Stimulated activated CD4-positive, alpha-beta T cell treated with anti-CD3 and anti-CD28 coated beads, TNF-alpha, amount 100 ng/mL, for 1 hour (primary cell): ENCODE measurements at places on chromosomes 7 and 10.

- DNase-seq: no peak
These were observed 95.9 kb upstream of the HDAC9 start for GRCh38 chr7:18399436-18400235.

- DNase-seq: no peak
These were observed 930 bp downstream of the KNDC1 start for GRCh38 chr10:133160826-133161471.

DNA sequence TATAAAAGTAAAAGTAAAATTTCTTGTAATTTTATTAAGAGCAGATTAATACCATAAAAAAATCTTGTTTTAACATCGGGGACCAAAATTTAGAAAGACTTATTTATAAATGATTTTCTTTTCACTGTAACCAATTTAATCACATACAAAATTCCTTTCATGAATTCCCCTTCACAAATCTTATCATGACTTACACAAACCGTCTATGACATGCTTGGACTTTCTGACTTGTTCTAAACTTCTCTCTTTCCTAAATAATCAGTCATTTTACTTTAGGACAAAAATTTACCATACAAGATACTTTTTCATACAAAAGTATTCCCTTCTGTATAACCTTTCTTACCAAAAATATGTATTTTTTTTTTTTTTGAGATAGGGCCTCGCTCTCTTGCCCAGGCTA, 9.3 kb downstream of the CROT start:
- no peak for DNase-seq

- no peak for DNase-seq
These were observed 244.4 kb upstream of the FZD1 start for GRCh38 chr7:91019686-91020385.

DNA sequence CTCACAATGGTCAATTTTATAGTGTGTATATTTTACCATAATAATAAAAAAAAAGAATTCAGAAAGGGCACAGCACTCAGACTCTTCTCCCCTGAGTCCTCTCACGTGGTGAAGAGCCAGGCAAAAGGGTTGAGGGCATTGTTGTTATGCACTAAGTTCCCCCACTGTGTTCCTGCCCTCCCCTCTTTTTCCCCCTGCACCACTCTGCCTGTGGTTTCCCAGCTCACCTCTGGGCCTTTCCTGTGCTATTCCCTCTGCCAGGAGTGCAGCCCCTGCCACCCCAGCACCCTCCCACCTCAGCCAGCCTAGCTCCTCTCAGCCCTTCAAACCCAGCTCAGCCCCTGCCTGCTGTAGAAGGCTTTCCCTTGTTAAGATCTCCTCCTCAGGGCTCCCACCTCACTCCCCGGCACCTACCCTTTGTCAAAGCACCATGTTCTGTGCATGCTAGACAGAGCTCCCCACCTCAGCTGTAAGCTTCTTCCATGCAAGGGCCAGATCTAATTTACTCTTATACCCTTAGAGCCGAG, 108.5 kb downstream of the KCNMA1 start:
- no peak for DNase-seq

DNA sequence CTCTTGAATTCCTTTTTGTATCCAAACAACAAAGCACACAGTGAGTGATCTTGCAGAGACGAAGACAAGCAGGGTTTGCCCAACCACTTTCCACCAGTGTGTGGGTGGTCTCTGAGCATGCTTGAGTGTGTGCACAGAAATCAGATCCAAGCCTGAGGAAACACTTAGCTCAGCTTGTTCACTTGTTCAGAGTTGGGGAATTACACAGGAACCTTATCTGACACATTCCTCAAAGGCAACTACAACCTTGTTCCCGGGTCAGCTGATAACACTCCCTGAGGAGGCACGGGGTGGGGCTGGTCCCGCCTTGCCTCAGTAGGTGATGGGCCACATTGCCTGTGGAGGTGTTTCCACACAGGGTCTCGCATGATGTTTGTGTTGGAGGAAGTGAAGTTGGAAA, 216.9 kb downstream of the DYNC1I1 start:
- no peak for DNase-seq

GRCh38 chr7:73968487-73968886, 59.5 kb upstream of the ELN start:
- DNase-seq: no peak

- no peak for DNase-seq
These were observed 46.4 kb downstream of the FAM107B start for GRCh38 chr10:14728346-14728745.

- no peak for DNase-seq
These were observed 193.2 kb upstream of the MGMT start for GRCh38 chr10:129273860-129274259.

DNA sequence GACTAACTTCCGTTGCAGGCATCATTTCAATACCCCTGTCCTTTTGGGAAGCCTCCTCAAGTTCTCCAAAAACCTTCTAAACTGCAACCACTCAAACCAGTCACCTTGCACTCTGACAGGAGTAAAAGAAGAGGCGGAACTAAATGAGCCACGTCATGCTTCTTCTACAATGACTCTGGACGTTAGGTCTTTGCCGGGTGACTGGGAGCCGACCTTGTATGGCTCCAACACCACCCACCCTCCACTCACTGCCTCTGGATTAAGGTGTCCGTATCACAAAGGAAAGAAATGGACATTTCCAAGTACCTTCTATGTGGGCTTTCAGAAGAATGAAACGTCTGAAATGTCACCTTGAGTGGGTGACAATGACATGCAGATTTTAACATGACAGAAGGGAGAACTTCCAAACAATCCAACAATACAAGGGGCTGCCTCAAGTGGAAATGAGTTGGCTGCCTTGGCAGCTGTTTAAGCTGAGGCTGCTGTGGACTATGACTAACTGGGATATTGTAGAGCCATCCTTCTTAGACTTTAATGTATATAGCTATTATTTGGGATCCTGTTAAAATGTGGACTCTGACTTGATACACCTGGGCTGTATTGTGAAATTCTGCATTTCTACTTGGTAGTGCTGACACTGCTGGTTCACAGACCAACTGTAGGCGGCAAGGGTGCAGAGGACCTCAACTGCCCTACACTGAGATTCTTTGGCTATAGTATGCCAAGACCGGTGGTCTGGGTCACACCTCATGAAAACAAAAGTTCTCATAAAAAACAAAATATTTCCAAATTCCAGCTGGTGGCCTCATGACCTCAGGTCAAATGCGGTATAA, 33.8 kb upstream of the PDLIM1 start:
- no peak for DNase-seq

GRCh38 chr10:102675666-102676533, 31.6 kb downstream of the TRIM8 start:
- DNase-seq: no peak

DNA sequence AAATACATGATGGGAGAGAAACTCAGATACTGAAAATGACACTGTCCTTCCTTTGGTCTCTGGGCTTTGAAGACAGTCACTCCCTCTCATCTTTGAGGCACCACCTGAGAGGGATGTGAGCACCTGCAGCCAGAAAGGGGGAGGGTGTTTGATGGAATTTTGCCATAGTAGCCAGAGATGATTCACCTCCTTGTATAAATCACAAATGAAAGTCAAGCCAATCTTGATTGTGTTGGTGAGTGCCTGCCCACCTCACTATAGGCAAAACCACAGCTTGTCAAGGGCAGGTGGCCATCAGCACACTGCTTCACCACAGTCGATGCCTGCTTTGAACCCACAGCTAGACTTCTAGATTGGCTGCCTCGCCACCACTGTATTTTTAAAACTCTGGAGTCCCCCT, 48.2 kb downstream of the PON1 start:
- no peak for DNase-seq

DNA sequence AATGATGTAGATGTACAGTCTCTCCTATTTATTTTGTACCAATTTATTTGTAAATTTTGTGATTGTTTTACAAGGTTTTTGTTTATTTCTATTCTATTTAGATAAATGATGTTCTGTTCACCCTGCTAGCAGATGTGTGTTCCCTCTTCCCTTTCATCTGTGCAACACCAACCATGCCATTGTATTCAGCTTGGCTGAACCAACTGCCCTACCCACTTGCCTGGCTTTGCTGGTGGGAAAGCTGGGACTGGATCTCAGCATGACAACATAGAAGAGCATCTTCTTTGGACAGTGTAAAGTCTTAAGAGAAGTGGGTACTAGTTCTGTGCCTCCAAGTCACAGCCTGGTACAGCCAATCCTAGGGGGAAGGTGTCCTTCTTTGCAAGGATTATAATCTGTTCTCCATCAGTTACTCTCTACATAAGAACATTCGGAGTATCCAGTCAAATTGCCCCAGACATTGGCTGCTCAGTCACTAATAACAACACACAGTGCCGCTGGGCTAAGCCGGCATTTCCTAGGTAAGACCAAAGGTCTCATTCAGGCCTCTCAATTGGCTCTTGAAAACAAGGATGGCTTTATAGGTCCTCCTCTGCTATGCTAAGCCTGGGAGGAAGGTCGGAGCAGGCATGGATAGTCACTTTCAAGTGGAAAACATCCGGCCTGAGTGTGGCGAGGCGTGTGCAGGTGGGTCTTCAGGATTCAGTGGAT, 109.7 kb downstream of the NT5C2 start:
- DNase-seq: no peak

DNA sequence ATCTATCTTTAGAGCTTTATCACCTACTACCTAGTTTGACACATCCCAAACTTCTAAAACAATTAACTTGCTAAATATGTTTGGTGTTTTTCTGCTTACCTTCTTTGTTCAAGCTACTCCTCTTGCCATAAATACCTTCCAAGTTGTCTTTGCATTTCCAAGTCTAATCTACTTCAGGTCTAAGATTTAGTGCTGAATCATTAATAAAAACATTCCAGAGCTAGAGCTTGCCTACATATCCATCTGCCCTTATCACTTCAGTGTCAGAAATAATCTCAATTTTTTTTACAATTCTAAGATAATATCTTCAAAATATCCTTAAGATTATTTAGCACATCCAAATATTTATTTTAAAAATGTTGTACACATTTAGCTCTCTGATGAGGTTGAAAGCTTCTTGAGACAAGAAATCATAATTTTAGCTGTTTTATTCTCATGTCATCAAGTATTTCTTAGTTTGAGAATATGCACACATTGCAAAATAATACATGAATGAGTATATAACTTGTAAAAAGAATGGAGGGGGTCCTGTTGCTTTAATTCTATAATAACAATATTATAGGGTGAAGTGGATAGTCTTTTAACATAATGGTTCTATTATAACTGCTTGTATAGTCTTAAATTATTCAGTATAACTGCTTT, 466.3 kb downstream of the SEMA3D start:
- DNase-seq: no peak

DNA sequence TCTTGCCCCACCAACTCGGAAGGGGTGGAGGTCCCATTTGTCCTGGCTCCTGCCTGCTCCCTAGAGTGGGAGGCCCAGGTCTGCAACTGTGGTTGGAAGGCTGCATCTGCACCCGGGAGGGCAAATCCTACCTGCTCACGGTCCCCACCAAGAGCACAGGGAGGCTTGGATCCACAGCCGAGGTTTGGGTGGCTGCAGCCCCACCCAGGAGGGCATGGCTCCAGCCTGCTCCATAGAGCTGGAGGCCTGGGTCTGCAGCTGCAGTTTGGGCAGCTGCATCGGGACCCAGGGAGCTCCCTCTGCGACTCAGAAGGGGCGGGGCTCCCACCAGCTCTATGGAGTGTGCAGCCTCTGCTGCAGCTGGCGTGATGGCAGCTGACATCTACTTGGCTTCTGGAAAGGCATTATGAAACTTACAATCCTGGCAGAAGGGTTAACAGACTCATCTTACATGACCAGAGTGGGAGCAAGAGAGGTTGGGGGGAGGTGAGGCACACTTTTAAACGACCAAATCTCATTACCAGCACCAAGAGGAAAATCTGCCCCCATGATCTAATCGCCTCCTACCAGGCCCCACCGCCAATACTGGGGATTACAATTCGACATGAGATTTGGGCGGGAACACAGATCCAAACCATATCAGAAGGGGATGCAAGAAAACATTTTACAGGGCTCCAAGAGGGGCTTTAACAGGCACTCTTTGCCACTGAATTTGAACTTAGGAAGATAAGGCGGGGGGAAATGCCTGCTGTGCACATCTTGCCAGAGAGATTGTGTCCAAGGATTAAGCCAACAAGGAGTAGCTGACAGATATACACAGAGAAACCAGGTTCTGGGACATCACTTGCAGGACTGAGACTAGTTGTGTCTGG, 8.2 kb upstream of the BLVRA start:
- DNase-seq: no peak

GRCh38 chr10:64071218-64071617, 550.0 kb downstream of the REEP3 start:
- DNase-seq: no peak

- DNase-seq: no peak
These were observed 7.3 kb upstream of the KIAA1217 start for GRCh38 chr10:24201503-24202180.

GRCh38 chr10:11149807-11150141, 132.1 kb downstream of the CELF2 start:
- DNase-seq: no peak

DNA sequence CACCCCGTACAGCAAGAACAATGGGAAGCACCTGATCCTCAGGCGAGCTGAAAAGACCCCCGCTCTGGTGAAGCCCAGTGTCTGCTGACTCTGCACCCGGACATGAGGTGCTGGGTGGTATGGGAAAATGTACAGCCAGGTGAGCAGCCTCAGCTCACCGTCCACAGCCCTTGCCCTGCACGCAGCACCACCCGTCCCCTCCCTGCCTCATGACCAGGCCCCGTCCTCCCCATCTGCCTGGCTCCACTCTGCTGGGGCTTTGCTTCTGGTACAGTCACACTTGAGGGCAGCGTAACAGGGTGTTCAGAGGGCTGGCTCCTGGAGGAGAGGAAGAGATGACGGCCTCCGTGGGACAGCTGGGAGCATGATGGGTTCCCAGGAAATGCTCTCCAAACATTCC, 49.1 kb downstream of the NCAPG2 start:
- DNase-seq: no peak

- DNase-seq: no peak
These were observed 270.5 kb downstream of the CCDC3 start for GRCh38 chr10:12730809-12731519.

GRCh38 chr10:103232772-103233488, 12.8 kb upstream of the RPEL1 start:
- no peak for DNase-seq

- DNase-seq: no peak
These were observed 634 bp downstream of the HECW1 start for GRCh38 chr7:43112941-43113621.

DNA sequence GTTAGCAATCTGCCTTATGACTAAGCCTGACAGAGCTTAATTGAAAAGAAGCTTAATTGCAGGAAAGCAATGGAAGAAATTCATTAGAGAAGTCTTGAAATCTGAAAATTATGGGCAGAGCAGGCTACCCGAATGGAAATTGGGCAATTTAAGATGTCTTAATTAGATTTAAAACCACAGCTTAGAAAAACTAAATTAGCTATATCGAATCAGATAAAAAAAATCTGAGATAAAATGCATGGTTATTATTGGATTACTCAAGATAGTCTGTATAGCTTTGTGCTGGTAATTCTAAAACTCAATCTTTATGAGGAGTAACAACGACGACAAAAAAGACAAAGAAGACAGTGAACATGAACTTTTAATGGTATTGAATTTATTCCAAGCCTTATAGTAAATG, 248.1 kb upstream of the LRRN3 start:
- no peak for DNase-seq

- no peak for DNase-seq
These were observed 41.1 kb upstream of the TMEM213 start for GRCh38 chr7:138756591-138757242.
